CD4-positive, alpha-beta T cell treated with Interleukin-4 for 1 hour (primary cell): ENCODE measurements at places on chromosomes 5 and 9.
A peak's percentile ranks its signal among the peaks of the same experiment; 100 is the strongest.

GRCh38 chr5:89297066-89297465 lies 414.1 kb upstream of the MEF2C start:
- no peak for DNase-seq

GRCh38 chr9:35914301-35914807 lies 5.1 kb downstream of the SPAAR start:
- no peak for DNase-seq

GRCh38 chr5:172090976-172091547 lies 84.6 kb upstream of the FBXW11 start:
- no peak for DNase-seq

- no peak for DNase-seq
Measured at GRCh38 chr5:96902876-96903275, 26.6 kb downstream of the ERAP2 start.

DNA sequence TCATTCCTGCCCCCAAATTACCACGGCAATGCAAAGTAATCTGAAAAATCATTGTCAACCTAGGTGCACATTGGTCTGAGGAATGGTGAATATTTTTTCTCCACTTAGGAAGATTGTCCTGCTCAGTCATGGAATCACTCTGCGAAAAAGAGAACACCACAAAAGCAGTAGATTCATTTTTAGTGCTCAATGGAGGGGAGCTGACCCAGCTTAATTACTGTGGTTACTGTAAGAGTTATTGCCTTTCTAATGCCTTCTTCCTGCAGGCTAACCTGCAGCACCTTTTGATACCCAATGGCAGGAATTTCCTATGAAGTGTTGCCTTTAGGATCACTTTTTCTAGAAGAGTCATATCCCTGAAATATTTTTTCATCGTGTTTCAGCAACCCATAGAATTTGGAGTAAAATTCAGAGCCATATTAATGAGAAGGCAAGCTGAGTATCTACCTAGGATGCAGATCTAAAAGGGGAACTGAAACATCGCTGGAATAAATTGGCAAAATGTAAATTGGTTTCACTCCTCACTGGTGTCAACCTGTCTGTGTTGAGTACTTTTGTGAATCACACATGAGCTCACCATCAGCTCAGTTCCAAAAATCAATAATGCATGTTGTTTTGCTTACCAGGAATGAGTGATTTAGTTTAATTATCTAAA lies 464.5 kb downstream of the CSNK1G3 start:
- no peak for DNase-seq

- DNase-seq, result no peak
Measured at GRCh38 chr5:106521701-106522100, 1149.0 kb downstream of the EFNA5 start.

DNA sequence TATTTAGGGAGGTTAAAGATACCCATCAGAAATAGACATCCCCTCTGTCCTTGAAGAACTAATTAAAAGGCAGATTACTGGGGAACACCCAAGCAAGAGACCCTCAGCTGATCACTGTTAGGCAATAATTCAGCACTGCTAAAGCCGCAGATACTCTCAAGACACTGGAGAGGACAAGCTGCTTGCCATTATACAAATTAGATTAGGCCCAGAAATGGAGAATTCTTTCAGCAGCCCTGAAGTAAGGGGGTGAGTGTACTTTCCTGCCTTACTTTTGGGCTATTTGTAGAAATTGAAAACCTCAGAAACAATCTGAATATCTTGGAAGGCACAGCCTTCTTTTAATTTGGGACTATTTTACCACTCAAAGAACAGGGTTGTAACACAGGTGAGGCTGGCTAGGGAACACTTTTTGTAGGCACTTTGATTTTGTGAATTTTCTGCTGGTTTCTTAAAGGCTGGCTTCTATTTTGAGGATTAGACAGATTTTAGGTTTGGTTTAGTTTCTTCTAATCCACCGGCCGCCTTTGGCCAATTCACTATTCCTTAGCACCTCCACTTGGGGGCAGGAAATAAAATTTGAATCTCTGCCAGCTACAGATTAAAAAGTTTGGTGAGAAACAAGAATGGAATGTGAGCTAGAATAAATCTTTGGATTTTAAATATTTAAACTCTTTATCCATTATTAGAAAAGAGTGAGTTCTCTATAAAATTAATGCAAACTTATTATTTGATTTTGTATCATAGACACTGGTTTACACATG lies 106.0 kb downstream of the SMARCA2 start:
- DNase-seq, result no peak

DNA sequence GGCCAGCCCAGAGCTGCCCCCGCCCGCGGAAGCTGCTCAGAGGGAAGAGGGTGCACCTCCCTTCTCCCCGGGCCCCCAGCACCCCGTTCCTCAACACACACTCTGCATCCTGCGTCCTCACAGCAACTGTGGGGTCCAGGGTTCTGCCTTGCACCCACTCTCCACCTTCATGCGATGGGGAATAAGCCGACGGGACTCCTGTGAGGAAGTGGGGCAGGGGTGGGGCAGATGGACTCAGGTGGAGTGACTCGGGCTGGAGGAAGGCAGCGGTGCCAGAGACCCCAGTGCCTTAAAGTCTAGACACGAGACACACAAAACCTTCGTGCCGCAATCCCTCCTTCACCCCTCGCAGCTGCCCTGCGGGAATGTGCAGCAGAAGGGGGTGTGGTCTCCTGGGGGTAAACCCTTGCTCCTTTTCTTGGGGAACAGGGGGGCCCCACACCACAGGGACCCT lies 8.6 kb downstream of the BRD3 start:
- no peak for DNase-seq

DNA sequence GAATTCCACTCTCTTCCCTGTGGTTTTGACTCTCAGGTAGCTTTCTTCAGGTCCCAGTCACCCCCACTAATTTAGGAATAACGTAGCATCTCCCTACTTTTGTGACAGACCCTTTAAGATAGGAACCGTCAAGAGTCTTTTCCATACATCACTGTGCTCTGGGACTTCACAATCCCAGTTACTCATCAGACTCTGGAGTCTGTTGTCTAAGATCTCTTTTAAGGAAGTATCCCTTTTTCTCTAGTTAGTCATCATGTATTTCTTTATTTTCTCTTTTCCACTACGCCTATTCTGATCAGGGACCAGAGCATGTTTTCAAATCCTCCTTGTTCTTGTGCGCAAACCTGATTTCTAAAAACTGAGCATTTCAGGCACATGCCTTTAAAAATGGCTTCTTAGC lies 143.0 kb downstream of the GOLPH3 start:
- no peak for DNase-seq

GRCh38 chr9:34431667-34432066 lies 26.7 kb downstream of the FAM219A start:
- no peak for DNase-seq

- no peak for DNase-seq
Measured at GRCh38 chr9:106065136-106065535, 370.8 kb downstream of the TMEM38B start.

DNA sequence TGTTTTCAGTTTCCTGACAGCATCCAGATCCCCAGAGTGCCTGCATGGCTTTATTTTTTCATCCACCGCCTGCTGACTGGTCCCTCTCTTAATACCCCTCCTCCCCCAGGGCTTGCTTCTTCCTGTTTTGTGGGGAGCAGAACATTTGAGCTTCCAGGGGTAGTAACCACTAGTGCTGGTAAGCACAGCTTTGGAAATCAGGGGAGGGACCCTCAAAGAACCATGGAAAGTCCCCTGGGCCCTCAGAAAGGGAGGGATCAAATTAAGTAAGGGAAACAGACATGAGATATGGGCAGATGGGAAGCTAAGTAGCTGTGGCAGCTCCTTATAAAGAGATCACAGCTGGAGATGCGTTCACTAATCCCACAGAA lies 26.8 kb downstream of the GRIA1 start:
- no peak for DNase-seq

DNA sequence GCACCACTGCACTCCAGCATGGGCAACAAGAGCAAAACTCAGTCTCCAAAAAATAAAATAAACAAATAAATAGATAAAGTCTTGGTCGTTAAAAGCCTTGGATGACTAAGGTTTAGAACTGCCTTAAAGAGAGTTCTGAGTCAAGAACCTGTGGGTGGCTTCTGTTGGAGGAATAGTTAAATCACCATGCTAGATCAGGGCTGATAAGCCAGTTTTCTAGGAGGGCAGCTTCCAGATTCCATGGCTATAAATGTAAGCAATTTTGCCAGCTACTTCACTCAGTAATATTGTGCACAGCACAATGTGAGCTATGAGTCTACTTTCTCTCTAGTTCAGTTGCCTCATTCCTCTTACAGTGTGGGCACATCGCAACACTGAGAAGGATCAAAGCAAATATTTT lies 242.1 kb upstream of the NUDT12 start:
- DNase-seq, result no peak

- no peak for DNase-seq
Measured at GRCh38 chr9:117414220-117414905, 494 bp downstream of the ASTN2 start.

DNA sequence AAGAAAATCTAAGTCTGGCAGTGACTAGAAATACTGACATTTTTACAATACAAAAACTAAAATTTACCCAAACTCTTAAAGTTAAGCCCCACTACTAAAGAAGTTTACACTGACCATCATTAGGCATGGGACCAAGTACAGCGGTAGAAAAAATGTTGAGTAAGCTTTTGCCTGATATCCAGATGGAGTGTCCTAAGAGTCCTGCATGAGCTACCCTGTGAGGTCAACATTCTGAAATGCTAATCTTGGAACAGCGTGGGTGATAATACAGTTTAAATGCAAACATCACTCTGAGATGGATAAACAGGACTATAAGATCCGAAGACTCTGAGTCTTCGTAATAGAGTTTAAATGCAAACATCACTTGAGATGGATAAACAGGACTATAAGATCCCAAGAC lies 189.7 kb downstream of the DCP2 start:
- no peak for DNase-seq

DNA sequence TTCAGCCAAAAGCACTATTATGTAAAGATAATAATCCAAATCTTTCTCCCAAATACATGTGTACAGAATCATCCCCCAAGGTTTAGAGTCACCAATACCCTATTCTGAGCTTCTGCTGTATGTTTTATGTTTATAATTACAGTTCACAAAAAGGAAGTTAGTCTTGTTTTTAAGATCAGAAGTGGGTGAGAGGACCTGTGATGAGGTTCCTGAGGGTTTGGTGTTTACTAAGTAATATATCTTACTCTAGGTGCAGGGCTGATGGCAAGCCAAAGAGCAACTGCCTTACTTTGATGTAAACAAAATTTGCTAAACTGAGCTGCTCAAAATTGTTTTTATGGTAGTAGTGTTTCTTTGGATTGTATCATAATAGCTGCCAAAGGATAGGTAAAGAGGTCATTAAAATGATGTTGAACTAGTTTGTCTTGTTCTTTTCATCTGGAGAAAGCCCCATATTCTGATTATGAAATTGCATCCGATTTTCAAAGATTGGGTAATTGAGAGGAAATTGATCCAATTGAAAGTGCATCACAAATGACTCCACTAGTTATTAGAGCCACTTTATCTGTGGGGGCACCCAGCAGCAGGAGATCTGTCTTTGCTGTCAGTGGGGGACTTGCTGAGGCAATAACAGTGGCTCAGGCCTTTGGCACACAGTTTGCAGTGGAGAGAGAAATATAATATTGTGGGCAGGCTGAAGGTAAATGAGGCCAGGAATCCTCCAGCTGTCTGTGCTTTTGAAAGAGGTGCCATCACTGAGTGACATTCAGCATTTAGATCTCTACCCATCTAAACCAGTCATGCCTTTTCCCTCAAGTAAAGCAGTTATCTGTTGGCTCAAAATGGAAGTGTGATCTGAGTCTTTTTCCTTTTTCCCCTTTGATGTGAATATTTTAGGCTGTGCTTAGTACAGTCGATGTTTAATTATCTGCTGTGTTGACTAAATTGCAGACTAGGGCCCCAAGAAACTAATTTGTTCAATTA lies 14.1 kb downstream of the TRIM32 start:
- no peak for DNase-seq

GRCh38 chr9:76817489-76817888 lies 53.3 kb downstream of the PCA3 start:
- no peak for DNase-seq

DNA sequence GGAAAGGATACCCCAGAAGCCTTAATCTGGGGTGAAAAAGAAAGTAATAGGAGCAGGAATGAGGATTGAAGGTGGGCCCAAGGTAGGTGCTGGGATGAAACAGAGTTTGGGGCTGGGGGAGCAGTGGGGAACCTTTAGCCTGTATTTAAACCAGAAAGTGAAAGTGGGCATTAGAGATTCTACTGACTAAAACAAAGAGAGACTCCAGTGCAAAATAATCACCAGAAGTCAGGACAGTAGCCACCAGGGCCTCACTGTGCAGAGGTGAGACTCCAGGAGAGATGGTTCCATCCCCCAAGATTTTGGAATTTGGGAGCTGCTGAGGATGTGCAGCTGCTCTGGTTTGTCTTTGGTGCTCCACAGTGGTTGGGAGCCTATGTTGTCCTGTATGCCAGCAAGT lies 13.1 kb downstream of the DNAJB5 start:
- DNase-seq, result no peak

GRCh38 chr9:115022760-115023434 lies 92.5 kb upstream of the TNFSF8 start:
- DNase-seq, result no peak

- peak; percentile 45 for DNase-seq
Measured at GRCh38 chr5:180670586-180671359, 21.4 kb upstream of the FLT4 start.

DNA sequence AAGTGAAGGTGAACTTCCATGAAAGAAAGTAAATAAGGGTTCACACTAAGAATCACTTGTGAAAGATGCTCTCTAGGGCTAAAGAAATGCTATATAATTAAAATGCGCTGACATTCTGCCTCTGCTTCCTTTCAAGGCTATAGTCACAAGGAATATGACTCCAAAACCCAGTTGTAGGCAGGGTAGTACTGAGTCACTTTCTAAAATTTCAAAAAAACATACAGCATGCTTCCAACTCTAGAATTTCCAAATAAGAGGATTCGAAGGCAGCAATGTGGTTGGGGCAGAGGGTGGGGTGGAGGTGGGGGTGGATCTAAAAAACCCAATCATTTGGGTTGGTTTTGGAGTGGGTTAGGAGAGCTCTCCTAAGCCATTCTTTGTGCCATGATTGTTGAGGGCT lies 84.6 kb downstream of the HMHB1 start:
- DNase-seq, result no peak

DNA sequence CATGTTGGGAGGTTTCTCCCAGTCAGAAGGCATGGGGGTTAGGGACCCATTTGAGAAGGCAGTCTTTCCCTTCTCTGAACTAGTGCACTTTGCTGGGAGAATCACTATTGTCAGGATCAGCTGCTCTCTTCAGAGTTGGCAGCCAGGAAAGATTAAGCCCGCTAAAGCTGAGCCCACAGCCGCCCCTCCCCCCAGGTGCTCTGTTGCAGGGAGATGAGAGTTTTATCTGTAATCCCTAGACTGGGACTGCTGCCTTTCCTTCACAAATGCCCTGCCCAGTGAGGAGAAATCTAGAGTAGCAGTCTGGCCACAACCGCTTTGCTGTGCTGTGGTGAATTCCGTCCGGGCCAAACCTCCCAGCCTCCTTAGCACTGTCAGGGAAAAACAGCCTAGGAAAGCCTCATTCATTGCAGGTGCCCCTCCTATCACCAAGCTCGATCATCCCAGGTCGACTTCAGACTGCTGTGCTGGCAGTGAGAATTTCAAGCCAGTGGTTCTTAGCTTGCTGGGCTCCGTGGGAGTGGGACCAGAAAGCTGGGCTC lies 69.8 kb downstream of the CNTLN start:
- DNase-seq, result no peak
